ENCODE measurements at places on chromosomes 2 and 18.

- no peak for DNase-seq
These were observed 151.5 kb downstream of the MSH2 start for GRCh38 chr2:47554311-47554905.

GRCh38 chr18:76522122-76522503 lies 27.1 kb upstream of the ZNF516 start:
- no peak for DNase-seq

DNA sequence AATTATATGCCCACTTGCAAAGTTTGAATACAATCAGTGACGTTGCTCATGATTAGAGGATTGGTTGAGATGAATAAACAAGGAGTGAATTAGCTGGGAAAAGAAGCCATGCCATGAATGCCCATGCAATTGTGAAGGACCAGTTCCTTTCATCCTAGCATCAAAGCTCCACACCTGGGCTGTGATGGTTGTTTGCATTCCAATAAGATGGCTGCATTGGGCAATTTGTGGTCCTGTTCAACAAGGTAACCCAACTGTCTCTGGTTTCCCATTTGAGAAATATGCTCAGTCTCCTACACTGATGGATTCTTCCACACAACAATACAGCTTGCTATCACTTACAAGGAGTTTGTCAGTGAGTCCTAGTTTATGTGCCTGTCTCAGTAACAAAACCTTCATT lies 550.2 kb downstream of the STK39 start:
- no peak for DNase-seq

DNA sequence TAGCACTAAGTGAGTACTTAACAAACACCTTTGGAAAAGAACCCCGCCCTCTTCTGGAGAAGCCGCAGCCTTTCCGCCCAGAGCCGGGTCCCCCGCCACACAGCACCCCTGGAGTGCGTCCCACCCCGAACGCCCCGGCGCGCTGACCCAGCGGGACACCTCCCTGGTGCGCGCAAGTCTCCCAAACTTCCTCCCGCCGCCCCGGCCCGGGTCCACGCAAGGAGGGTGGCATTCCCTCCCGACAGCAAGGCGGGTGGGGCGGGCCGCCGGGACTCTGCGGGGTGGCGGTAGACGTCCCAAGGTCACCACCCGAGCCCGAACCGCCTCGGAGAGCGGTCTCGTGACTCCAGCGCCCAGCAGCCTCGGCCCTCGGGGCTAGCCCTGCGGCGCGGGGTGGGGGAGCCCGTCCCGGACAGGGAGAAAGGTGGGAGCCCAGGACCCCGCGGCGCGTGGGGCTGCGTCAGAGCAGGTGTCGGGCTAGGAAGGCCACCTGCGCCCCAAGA lies 598 bp downstream of the CCDC93 start:
- no peak for DNase-seq

- no peak for DNase-seq
These were observed 32.2 kb downstream of the USP34 start for GRCh38 chr2:61438670-61439069.

DNA sequence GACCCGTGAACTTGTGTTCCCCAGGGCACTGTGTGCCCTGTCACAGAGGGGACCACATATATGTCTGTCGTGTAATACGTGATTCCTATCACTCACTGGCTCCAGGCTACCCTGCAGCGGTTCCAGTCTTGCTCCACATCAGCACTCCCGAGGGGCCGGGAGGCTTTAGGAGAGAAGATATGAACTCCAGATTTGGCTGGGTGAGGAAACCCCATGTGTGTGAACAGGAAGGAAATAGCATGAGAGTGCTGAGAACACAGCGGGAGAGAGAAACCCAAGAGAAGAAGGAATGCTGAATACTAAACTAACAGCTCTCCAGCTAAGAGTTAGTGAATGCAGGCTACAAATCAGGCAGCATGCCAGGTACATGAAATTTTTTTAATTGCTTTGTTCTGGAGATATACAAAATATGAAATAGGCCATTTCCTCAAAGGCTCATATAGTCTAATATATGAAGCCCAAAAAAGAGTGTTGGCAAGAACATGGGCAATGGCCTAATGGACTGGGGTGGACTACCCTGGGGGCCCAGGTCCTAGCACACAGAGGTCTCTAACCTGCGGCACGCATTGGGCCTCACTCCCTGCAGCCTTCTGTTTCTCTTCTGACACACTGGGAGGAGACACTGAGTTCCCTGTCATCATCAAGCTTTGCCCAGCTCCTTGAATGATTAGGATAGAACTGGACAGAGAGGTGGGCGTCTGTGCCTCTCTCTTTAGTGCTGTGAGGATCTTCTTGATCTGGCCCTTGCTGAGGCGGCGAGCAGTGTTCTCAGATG lies 372.8 kb upstream of the RAB6C start:
- DNase-seq: no peak

All from stimulated activated CD4-positive, alpha-beta T cell treated with anti-CD3 and anti-CD28 coated beads, TNF-alpha, amount 100 ng/mL, for 48 hours (primary cell).